ENCODE measurements at places on chromosomes 4 and X. TPM values are rescaled to one million over a fixed set of nuclear protein-coding genes. Genes with fewer than 3 reads are reported as not detected.

- no peak for DNase-seq
Observed at GRCh38 chr4:38013461-38014366, 53.5 kb downstream of the PTTG2 start.

The VCX3A gene
- not detected for total RNA-seq

The RAB9B gene
- 0.57 TPM for total RNA-seq

- no peak for DNase-seq
Observed at GRCh38 chr4:145483514-145483913, 1.9 kb downstream of the SMAD1 start.

DNA sequence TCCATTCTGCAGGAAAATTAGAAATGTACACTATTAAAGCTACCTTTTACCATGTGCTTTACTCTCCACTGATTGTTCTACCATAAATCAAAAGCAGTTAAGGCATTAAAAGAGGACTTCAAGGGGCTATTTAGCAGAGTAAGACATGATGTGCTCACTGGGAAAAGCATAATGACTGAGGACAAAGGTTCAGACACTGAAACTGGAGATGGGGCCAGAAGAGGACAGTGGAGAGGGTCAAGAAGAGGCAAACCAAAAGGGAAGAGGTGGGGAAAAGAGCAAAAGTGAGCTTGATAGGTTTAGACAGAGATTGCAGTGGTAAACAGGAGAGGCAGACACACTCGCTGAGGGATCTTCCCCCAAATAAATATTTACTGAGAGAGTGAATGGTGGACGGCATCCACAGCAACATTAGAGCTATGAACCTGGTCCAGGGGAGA, 23.8 kb downstream of the SH3RF1 start:
- DNase-seq = no peak

- no peak for DNase-seq
Observed at GRCh38 chr4:109631532-109632108, 71.6 kb downstream of the MCUB start.

The UGT2A3 gene
- total RNA-seq = not detected

DNA sequence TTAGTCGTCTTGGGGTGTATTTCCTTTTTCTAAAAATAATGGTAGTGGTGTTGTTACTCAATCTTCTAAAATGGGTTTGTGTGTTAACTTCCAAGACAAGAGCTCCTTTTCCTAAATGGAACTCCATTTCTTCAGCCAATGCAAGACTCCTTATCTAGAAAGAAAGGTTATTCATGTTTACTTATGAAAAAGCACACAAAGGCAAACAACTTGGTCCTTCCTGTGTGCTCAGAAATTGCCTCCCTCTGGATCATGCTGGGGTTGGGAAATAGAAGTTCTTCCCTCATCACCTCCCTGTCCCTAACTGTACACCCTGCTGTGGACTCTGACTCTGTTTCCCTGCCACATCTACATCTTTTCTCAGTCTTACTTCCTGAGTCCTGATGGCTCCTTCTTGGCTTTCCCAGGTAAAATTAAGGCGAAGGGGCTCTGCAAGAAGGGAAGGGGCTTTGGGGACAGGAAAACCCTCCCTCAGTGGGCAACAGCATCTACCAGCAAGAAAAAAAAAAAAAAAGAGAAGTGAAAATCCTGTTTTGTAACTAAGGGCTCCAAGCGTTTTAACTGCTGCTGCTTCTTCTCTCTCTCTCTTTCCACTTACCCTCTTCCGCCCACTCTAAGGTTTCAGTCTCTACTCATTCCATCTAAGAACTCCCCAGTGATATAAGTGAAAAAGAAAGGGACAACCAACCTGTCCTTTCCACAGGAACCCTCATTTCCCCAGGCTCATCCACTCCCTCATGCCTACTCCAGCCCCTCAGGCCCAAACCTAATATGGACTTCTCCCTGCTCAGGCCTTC, 19.8 kb upstream of the TASL start:
- DNase-seq = no peak

- DNase-seq = peak; percentile 35
Observed at GRCh38 chr4:129362691-129363274, 266.8 kb downstream of the C4orf33 start.

The SPIN2A gene
- 0.45 TPM for total RNA-seq

DNA sequence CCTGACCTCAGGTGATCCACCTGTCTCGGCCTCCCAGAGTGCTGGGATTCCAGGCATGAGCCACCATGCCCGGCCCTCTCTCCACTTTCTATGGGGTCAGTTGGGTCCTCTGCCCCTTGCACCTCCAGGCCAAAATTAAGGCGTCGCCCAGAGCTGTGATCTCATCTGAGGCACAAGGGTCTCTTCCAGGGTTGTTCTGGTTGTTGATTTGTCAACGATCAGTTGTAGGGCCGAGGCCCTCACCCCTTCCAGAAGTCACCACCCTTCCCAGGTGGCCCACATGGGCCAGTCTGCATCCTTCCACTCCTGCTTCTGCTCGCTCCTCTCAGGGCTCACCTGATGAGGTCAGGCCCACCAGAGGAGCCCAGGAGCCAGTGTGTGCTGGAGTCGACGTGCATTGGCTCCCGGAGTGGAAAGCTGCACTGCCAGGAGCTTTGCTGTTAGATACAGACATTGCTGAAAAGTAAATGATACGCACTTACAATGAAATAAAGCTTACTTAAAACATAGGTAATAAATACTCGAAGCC, 14.3 kb upstream of the TMEM271 start:
- no peak for DNase-seq

The COL4A6 gene
- total RNA-seq = not detected

DNA sequence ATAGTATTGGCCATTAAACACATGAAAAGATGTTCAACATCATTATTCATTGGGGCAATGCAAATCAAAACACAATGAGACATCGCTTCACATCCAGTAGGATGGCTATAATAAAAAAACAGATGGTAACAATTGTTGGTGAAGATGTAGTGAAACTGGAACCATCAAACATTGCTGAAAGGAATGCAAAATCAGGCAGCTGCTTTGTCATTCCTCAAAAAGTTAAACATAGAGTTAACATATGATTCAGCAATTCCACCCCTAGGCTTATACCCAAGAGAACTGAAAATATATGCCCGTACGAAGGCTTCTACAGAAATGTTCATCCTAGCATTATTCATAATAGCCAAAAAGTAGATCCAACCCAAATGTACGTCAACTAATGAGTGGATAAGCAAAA, 144.0 kb upstream of the NAP1L5 start:
- DNase-seq = no peak

GRCh38 chr4:168511780-168512489, 15.1 kb downstream of the PALLD start:
- peak; percentile 86 for DNase-seq

- DNase-seq = no peak
Observed at GRCh38 chrX:105282077-105282476, 61.6 kb upstream of the TEX13A start.

DNA sequence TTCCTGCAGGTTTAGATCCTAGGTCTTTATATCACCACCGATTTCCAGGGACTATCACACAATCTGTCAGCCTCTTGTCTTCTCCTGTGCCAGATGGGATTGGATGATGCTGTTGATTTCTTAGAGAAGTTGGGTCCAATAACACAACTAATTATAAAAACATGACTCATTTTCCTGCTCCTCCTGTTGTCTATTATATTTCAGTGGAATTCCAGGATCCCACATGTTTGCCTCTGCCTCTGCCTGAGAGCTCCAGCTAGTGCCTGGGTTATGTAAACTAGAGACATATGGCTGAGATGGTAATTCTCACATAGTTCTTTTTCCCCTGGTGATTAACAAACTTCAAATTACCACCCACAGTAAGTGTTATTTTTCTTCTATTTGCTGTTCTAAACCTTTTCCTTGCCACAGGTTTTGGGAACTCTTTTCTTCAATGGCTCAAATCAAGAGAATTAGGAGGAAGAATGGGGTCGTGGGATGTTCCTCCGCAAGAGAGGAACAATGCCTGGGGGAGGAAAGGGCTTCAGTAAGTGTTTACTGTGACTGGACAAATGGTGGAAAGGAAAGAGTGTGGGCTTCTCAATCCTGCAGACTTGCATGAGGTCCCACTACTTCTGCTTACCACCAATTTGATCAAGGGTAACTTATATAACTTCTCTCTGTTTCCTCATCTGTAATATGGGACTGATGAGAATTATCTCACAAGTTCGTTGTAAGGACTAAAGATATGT, 3.4 kb upstream of the HOPX start:
- DNase-seq = no peak

GRCh38 chr4:155402941-155403340, 26.2 kb upstream of the MAP9 start:
- DNase-seq = no peak

- DNase-seq = no peak
Observed at GRCh38 chr4:5785806-5786680, 75.0 kb downstream of the EVC start.

The FRMD7 gene
- not detected for total RNA-seq

The AR gene
- 0.22 TPM for total RNA-seq

- DNase-seq = no peak
Observed at GRCh38 chr4:73885574-73886267, 16.5 kb downstream of the CXCL1 start.

The FGB gene
- total RNA-seq = not detected

DNA sequence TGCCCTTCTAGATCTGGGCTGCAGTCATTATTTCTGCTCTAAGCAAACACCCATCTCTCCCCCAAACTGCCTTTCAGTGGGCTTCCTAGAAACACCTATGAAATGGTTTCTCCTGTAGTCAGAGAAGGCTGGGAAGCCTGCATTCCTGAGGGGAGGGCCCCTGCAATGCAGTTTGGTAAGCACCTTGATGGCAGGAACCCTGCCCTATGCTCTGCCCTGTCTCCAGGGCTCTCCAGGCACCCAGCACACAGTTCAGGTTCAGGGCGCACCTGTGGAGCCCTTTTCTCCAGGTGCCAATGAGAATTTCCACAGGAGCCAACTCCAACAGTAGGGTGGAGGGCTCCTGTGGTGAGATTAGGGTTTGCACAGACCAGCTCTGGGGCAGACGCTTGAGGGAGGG, 69.1 kb upstream of the FBXW7 start:
- DNase-seq = no peak

DNA sequence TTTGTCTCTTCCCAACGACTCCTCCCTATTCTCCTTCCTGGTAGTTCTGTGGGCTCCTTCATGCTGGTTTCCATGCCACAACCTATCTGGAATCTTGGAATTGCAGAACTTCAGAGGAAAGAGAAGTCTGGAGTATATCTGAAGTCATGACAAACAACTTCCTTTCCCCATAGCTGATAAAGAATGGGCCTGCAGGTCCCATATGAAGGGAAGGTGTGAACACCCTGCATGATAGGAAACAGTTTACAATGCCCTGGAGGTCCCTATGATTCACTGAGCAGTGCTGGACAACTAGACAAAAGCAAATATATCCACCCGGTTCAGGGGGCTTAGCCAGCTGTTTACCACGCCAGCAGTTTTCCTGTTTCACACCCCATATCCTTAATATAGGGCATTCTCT, 19.4 kb downstream of the FAM9C start:
- no peak for DNase-seq

- DNase-seq = no peak
Observed at GRCh38 chr4:132387060-132387459, 762.0 kb upstream of the PCDH10 start.

DNA sequence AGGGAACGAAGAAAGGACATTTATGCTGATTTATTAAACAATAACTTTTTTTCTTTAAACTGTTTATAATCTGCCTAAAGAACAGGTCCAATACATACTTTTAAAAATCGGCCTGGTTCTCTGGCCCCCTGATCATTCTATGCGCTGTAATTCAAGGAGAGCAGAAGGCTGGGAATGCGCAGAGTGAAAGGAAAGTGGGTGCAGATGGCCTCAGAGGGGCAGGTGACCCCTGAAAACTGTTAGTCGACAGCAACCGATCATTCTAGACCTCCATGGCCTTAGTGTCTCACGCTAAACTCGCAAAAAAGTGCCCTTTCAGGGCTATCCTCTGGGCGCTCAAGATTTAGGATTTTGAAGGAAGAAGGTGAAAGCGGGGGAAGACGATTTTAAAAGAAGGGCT, 2.2 kb downstream of the PDE5A start:
- no peak for DNase-seq

DNA sequence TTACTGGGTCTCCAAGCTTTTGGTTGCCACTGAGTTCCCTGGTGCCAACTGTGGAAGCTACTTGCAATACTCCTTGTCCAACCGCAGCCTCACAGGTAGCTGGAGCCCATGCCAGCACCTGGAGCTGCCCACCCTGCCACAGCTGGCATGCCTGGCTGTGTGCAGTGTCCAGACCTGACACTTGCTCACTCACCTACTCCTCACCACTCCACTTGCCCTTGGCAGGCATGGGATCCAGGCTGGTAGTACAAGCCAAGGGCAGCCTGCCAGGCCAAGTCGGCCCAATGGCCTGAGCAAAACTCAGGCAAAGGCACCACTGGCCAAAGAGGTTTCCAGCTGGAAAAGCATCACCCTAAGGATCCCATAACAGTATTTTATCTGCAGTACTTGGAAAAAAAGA, 246.3 kb downstream of the PDGFC start:
- no peak for DNase-seq

The SSX2B gene
- not detected for total RNA-seq

DNA sequence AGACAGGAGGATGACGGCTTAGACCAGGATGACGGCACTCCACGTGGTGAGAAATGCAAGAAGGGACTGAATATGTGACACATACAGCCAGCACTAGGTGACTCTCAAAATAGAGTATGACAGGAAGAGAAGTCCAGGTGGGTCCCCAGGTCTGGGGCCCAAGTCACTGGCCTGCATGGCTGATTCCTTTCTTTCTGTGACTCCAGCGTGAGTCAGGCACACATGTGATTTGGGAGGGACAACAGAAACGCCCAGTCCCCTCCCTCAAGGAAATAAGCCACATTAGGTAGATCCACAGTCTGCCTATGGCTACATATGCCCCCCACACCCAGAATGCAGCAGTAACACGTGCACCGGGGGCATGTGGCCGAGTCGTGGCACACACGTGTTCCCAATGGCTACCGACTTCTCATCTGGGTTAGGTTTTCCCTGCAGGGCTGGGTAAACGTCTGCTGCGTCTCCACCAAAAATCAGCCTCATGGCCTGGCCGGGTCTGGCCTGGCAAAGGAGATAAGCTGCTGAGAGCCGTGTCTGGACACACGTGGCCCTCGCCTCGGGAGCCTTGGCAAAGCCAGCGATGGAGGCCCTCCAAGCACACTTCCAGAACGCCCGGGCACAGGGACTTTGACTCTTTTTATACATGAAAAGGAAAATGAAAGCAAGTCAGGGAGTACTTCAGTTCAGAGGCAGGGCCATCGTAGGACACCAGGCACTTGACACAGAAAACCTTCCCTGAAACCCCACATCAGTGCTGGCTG, 19.3 kb downstream of the SEL1L3 start:
- peak; percentile 47 for DNase-seq

DNA sequence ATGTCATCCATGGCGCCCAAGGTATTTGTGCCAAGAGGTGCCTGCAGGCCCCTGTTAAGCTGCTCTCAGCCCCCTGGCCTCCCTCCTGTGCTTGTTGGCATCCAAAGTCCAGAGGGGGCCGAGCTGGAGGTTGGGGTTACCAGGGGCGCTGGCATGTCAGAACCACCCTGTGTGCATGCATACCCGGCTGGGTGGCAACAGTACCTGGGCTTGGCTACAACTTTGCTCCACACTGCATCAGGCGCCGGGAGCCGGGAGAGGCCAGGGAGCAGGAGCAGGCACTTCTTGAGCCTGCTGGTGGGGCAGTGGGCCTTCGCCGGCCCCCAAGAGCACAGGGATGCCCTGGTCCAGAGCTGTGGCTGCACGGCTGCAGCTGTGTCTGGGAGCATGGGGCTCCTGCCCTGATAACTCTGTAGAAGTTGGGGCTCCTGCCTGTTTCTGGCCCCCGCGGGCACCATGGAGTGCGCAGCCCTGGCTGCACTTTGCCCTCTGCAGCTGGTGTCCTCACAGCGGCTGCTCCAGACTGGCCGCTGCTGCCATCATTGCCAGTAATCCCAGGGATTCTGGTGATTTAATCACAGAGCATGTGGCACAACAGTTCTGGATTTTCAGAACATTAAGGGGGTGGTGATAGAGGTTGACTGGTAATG, 130.3 kb downstream of the ARHGAP10 start:
- DNase-seq = no peak

The CFAP47 gene
- not detected for total RNA-seq

The EFHC2 gene
- 0.58 TPM for total RNA-seq
